ENCODE measurements at places on chromosomes 11 and 22. TPM values are rescaled to one million over a fixed set of nuclear protein-coding genes. Genes with fewer than 3 reads are reported as not detected.

KRTAP5-11 gene
- not detected for total RNA-seq

APOL5 gene
- not detected for total RNA-seq

NPAS4 gene
- total RNA-seq: not detected

BSCL2 gene
- total RNA-seq: 43.5 TPM

CEND1 gene
- total RNA-seq: 1.2 TPM

MRGPRE gene
- total RNA-seq: not detected

KREMEN1 gene
- 5.7 TPM for total RNA-seq

DENND6B gene
- 2.8 TPM for total RNA-seq
